ENCODE measurements at places on chromosomes 11 and 22. TPM values are rescaled to one million over a fixed set of nuclear protein-coding genes. Genes with fewer than 3 reads are reported as not detected.

The RBFOX2 gene
- total RNA-seq = 4.9 TPM

The OR8G5 gene
- not detected for total RNA-seq

The GPHA2 gene
- total RNA-seq = not detected

The TENM4 gene
- total RNA-seq = not detected

The UPK2 gene
- total RNA-seq = 0.80 TPM

The SULT4A1 gene
- total RNA-seq = 0.29 TPM

The OSBP2 gene
- total RNA-seq = 6.1 TPM

The DEUP1 gene
- not detected for total RNA-seq

The TMEM191C gene
- total RNA-seq = 0.93 TPM

The LMO1 gene
- not detected for total RNA-seq

The NXPE2 gene
- not detected for total RNA-seq

The CARD18 gene
- not detected for total RNA-seq

The IL17RA gene
- 16.3 TPM for total RNA-seq

The KRTAP5-3 gene
- not detected for total RNA-seq

The CCDC117 gene
- 31.5 TPM for total RNA-seq
